ENCODE measurements at places on chromosomes 3 and 15. TPM values are rescaled to one million over a fixed set of nuclear protein-coding genes. Genes with fewer than 3 reads are reported as not detected.

Gene KLF15
- 1.7 TPM for total RNA-seq

GRCh38 chr15:51024735-51025453, 69.8 kb downstream of the TNFAIP8L3 start:
- no peak for DNase-seq

DNA sequence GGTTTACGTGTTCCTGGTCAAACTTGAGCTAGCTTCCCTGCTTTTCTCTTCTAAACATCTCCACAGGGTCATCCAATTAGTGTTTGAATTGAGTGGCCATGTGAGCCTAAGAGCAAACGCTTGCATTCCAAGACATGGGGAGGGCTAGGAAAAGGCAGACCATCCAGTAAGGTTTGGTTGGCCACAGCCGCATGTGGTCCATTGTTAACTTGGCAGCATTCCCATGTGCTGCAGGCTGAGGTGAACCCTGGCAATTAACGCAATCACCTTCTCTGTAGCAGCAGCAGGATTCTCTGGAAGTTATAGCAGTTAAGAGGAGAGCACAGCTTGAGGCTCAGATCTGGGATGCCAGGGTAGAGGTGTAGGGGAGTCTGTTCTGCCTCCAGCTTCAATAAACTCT, 502.2 kb upstream of the LMCD1 start:
- no peak for DNase-seq

GRCh38 chr15:75179746-75180140, 21.9 kb upstream of the C15orf39 start:
- DNase-seq, result no peak

- DNase-seq, result no peak
These were observed 13.4 kb downstream of the RTP1 start for GRCh38 chr3:187210545-187211327.

DNA sequence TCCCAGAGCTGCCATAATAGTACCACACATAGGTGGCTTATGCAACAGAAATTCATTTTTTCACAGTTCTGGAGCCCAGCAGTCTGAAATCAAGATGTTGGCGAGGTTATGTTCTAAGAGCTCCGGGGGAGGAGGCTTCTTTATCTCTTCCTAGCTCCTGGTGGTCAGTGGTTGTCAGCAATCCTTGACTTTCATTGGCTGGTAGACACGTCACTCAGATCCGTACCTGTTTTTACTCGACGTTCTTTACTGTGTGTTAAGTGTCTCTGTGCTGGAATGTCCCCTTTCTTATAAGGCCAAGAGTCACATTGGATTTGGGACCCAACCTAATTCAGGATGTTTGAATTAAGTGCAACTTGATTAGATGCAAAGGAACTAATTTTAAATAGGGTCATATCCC, 218.5 kb upstream of the CNTN3 start:
- no peak for DNase-seq

- DNase-seq, result no peak
These were observed 15.0 kb upstream of the MINDY4B start for GRCh38 chr3:150920236-150920635.

DNA sequence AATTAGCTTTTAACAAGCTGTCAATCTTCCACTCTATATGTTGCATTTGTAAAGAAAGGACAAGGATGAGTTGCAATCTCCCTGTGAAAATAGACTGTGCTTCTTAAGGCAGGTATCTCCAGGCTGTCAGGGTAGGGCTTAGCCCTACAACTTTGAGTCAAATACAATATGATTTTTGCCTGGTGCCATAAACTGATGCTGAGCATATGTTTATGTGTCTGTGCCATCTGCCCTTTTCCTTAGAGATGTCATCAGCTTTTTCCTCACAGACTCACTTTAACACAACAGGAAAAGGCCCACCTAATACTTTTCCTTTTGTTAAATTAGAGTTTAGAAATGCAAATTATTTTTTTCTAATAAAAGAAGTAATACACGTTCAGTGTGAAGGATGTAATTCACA, 548.3 kb downstream of the NLGN1 start:
- DNase-seq, result no peak

DNA sequence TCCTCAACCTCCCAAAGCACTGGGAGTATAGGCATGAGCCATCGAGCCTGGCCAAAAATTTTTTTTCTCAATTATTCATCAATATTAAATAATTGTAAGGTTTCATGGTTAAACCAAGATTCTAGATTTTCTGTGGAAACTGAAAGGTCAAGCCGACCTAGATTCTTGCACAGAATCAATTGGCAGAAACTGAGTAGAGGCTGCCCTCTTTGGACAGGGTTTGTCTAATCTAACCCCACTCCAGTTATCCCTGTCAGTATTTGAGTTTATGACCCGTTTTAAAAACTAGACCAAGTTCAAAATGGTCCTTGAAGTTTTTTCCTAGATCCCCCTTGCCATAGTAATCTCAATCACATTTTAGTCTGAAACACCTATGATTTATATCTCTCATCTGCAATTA, 8.6 kb upstream of the ADAM10 start:
- DNase-seq, result no peak

GRCh38 chr15:70791259-70791658, 27.9 kb upstream of the UACA start:
- no peak for DNase-seq

GRCh38 chr3:11434563-11435096, 162.4 kb downstream of the ATG7 start:
- no peak for DNase-seq

- no peak for DNase-seq
These were observed 70.3 kb downstream of the LYSMD4 start for GRCh38 chr15:99662903-99663302.

GRCh38 chr15:73887481-73887880, 14.1 kb downstream of the TBC1D21 start:
- DNase-seq, result no peak

DNA sequence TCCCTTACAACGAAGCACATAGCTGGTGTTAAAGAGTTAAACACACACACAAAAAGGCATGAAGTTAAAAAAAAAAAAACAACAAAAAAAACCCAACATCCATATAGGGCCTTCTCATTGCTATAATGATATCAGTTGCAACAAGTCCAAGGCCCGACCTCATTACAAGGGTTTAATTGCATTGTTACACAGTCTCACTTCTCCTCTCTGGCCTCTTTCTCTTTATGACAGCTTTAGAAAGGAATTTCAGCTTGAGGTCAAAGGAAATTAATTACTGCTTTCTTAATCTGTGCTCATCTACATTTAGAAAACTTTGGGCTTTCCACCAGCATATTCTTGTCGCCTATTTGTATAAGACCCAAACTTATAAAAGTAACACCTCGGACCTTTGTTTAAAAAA, 342.1 kb downstream of the NR2F2 start:
- DNase-seq, result no peak

DNA sequence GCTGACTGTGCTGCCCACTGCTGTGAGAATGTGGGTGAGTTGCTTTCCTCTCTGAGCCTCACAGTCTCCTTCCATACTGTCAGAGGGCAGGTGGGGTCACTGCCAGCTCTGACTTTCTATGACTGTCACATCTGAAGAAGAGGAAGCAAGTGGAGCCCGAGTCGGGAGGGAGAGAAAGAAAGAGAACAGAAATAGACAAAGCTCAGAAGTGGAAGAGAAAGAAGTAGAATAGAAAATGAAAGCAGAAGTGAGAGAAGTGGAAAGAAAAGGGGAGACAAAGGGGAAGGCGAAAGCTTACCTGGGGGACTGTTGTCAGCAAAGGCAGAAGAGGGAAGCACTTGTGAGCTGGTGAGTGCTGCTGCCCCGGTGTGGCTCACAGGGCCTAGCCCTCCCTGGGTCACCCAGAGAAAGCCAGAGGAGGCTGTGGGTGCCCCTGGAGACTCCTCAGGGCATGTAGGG, 57.9 kb downstream of the EPHB1 start:
- DNase-seq, result no peak

DNA sequence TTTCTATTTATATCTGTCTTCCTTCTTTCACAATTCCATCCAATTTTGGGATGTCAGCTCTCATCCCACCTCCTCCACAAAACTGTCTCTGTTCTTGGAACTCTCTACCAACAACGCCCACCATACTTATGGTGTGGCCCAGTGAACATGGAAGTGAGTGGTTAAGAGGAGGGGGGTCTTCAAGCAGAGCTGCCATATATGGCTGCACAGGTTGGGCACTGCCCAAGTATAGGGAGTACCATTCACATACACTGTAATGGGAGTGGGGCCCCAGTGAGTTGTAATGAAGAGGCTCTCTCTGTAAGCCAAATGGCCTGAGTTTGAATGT, 7.9 kb upstream of the CAMK1 start:
- no peak for DNase-seq

DNA sequence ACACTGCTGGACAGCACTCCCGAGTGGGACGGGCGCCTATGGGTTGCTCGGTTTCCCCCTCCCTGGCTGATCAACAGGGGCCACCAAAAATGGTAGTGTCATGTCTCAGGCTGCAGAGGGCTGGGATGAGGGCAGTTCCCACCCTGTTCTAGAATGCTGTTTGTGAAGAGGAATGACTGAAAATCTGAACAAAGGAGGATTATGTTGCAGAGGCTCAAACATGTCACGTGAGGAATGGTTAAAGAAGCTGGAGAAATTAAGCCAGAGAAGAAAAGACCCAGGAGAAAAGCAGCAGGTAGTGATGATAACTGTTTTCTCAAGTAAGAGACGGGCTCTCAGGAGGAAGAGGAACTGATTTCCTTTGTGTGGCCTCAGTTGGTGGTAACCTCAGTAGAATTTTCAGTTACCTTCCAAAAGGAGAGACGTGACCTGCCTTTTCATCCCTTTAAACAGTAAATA, 10.4 kb downstream of the SPG21 start:
- no peak for DNase-seq

- DNase-seq, result peak; percentile 80
These were observed 70.7 kb downstream of the IQSEC1 start for GRCh38 chr3:13002398-13003124.

All from dermis microvascular lymphatic vessel endothelial cell (primary cell).